Sigmoid colon (tissue), 7 donors: ENCODE measurements at places on chromosomes 11 and 22.
A peak's percentile ranks its signal among the peaks of the same experiment; 100 is the strongest.

- peak; percentile 66 for DNase-seq
These were observed 18.3 kb upstream of the SHISAL1 start for GRCh38 chr22:44330744-44331660.

- peak; percentile 59 for DNase-seq
These were observed 3.9 kb downstream of the SCARF2 start for GRCh38 chr22:20433686-20434241.

DNA sequence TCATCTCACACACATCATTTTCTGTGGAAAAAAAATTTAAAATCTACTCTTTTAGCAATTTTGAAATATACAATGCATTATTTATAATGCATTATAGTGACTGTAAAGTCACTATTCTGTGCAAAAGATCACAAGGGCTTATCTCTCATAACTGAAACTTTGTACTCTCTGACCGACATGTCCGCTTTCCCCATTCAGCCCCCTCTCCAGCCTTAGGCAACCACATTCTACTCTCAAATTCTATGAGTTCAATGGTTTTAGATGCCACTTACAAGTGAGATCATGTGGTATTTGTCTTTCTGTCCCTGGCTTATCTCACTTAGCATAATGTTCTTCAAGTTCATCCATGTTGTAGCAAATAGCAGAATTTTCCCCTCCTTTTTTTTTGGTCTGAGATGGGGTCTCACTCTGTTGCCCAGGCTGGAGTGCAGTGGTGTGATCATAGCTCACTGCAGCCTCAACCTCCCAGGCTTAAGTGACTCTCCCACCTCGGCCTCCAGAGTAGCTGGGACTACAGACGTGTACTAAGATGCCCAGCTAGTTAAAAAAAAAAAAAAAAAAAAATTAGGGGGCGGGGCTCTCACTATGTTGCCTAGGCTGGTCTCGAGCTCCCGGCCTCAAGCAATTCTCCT is 44.5 kb downstream of the SYN3 start:
- DNase-seq: no peak

DNA sequence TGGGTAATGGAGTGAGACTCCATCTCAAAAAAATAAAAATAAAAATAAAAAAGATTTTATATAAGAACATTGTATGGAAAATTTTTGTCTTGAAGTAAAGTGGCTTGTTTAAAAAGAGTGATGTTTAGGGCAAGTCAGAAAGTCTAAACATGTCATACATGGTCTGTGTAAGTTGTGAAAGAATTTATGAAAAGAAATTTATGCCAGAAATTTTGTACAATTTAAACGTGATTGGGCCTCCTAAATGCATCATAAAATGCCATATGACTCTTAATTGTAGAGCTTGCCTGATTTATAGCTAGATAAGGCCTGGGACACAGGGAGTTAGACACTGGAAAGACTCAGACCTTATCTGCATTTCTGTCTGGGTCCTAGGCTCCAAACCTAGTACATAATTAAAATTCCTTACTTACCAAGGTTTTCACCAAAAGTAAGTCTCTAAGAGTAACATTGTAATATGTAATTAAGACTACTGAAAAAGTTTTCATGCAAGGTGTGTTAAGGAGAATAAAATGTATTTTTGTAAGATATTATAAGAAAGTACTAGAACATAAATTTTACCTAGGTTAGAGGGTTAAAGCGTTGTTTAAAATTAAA is 110.5 kb downstream of the AASDHPPT start:
- no peak for DNase-seq

- DNase-seq: no peak
These were observed 70.5 kb downstream of the ETS1 start for GRCh38 chr11:128516886-128517285.

DNA sequence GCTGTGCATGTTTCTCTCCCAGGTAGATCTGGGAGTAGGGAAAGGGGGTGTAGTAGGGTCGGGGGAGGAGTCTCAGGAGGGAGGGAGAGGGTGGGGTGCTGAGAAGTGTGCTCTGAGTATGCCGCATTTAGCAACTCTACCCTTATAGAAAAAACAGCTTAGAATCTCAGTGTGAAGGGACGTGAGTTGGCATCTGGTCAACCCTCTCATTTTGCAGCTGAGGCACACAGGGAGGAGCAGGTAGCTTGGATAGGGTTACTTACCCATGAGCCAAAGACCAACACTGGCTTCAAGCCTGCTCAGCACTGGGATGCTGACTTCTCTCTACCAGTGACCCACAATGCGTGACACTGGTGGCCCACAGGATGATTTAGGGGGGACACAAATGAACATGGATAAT is 95.9 kb downstream of the FBXO7 start:
- DNase-seq: no peak
